ENCODE measurements at places on chromosomes 2 and 18.

DNA sequence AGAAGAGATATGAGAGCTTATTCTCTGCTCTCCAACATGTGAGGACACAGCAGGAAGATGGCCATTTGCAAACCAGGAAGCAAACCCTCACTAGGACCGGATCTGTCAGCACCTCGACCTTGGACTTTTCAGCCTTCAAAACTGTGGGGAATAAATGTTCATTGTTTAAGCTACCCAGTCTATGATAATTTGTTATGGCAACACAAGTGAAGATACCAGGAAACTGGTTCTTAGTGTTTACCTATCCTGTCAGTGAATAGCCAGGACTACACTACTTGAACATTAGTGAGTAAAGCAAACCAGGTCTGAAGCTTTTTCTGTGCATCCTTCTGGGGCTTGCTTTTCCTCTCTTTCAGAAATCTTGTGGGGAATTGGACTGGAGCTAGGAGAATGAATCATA, 44.4 kb upstream of the BARD1 start:
- DNase-seq = no peak

GRCh38 chr2:188983427-188984064, 9.4 kb downstream of the COL3A1 start:
- no peak for DNase-seq

DNA sequence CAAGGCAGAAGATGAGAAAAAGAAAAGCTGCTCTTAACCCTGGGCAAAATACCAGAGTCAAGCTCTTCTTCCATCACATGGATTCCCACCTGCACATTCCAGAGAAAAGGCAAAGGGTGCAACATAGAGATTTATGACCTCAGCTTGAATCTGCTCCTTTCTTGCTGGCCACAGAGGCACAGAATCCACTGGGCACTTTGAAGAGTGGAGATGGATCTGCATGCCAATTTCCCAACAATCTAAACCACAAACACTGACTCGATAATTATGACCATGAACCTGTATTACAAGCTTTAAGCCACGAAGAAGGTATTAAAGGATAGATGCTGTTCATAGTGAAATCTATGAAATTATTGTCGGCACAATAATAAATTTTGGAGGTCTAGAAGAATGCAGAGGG, 237.3 kb downstream of the PID1 start:
- no peak for DNase-seq

GRCh38 chr2:102540882-102541281, 67.9 kb downstream of the SLC9A4 start:
- DNase-seq = no peak

- no peak for DNase-seq
Observed at GRCh38 chr2:10584242-10584753, 105.5 kb downstream of the NOL10 start.

DNA sequence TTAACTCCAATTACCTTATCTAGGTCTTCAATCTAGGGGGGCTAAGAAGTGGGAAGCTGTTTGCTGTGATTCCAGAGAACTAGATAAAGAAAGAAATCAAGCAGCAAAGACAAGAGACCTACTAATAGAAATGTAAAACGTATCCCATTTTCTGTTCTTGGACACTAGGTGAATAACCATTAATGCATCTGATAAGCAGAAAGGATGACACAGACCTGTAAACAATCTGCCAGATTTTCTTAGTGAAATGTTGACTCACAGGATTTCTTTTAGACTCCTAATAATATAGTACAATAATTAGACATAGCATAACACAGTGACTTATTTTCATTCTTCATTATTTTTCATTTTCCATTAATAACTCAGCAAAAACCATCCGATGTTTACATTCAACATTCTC, 1.3 kb downstream of the WDR35 start:
- no peak for DNase-seq

GRCh38 chr2:68429311-68429826, 37.7 kb downstream of the FBXO48 start:
- DNase-seq = no peak

DNA sequence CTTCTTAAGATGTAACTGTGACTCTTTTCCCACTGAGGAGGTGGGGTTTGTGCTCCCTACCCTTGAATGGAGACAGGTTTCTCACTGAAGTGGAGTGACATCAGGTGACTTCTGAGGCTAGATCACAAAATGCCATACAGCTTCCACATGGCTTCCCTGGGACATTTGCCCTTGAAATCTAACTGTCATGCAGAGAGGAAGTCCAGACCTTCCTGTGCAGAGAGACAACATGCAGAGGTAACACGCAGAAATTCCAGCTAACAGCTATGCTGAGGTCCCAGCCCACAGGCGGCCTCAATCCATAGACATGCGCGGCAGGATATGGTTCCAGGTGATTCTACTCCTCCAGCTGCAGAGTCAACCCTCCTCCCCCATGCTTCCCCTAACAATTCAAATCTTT, 119.0 kb downstream of the TRIB2 start:
- no peak for DNase-seq

- peak; percentile 56 for DNase-seq
Observed at GRCh38 chr2:66364495-66365333, 70.2 kb upstream of the MEIS1 start.

DNA sequence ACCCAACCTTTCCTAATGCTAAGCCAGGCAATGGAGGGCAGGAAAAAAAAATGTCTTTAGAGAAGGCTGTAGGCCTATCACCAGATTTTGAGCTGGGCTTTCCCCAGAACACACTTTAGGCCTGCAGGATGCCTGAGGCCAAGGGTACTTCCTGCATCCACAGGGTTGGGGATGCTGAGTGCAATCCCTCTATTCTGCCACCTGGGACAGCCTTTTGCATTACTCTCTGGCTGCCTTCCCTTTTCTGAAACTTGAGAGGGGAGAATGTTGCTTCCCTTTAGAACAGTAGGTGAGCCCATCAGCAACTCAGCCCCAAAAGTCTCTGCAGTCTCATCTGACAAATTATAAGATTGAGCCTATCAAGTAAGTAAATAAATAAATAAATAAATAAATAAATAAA, 195.2 kb downstream of the SLC8A1 start:
- DNase-seq = no peak

DNA sequence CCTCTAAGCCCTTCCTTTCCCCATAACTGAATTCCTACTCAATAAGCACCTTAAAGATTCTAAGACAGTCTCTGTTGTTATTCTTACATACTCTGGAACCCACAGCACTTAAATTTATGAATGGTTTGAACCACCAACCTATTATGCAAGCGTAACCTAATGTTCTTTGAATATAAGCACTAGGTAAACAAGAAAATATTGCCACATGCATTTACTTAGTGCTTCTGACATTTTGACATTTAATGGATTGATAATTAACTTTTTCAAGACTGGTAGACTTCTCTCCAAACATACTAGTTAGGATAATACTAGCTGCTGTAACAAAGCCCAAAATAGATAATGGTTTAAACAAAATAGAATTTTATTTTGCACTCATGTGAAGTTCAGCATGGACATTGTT, 164.8 kb downstream of the ARHGAP15 start:
- no peak for DNase-seq

Data from right hindlimb (tissue), 1 donor.